ENCODE measurements at places on chromosomes 6 and 20.

GRCh38 chr6:157865249-157865648 is 42.2 kb downstream of the SNX9 start:
- no peak for DNase-seq
- H3K36me3 ChIP-seq: no peaks in the 10 kb centered on the region
- H3K27ac ChIP-seq: peak overlapping the region; percentile 45
- H3K27me3 ChIP-seq: no peaks in the 10 kb centered on the region

GRCh38 chr6:63819831-63820230 is 184.2 kb downstream of the PHF3 start:
- H3K4me3 ChIP-seq: no peak overlapping the region
- H3K27ac ChIP-seq: no peak overlapping the region
- H3K4me1 ChIP-seq: no peaks in the 10 kb centered on the region
- no peak for DNase-seq
- H3K36me3 ChIP-seq: no peaks in the 10 kb centered on the region

GRCh38 chr6:102895683-102896082 is 1502.2 kb downstream of the GRIK2 start:
- H3K36me3 ChIP-seq: no peaks in the 10 kb centered on the region
- H3K4me1 ChIP-seq: no peaks in the 10 kb centered on the region
- no peak for DNase-seq
- H3K27me3 ChIP-seq: no peaks in the 10 kb centered on the region

DNA sequence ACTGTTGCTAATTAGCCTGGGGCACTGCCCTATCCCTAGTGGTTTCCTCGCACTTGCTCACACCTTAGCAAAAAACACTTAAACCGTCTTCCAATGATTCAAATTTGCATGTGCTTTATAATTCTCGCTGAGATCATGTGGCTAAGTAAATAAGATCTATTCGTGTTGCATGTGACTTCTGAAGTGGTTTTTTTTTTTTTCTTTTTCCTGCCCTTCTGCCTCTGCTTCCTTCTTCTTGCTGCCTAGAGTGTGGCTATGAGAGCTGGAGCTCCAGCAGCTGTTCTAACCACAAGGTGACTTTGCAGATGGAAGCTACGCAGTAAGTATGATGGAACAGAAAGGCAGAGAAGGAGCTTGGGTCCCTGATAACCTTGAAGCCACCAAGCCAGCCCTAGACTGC is 36.5 kb downstream of the SULF2 start:
- peak overlapping the region; percentile 5 for H3K27ac ChIP-seq
- H3K27me3 ChIP-seq: no peaks in the 10 kb centered on the region
- H3K36me3 ChIP-seq: no peaks in the 10 kb centered on the region
- H3K4me1 ChIP-seq: no peaks in the 10 kb centered on the region

DNA sequence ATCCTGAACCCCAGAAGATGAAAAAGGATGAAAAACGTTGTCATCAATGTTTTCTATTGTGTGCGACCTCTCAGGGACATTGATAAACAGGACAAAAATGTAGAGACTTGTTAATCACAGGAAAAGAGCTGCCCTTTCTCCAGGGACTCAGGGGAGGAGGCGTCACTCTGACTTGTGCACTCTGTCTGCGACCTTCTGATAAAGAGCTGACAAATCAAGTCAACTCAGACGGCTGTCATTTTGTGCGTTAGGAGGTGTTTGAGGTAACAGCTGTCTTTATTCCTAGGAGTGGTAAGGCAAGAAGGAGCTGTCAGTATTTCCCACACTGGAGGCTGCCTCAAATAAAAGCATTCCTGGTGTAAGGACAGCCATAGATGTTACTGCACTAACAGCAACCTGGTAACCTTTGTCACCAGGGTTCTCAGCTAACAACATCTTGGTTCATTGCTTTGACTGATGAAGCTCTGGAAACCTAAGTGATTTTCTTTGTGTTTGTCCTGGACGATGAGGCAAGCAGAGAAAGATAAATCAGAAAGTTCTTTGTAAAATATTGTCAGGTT is 38.6 kb upstream of the NXT1 start:
- no peaks in the 10 kb centered on the region for H3K36me3 ChIP-seq
- no peaks in the 10 kb centered on the region for H3K27me3 ChIP-seq
- H3K4me1 ChIP-seq: no peaks in the 10 kb centered on the region

DNA sequence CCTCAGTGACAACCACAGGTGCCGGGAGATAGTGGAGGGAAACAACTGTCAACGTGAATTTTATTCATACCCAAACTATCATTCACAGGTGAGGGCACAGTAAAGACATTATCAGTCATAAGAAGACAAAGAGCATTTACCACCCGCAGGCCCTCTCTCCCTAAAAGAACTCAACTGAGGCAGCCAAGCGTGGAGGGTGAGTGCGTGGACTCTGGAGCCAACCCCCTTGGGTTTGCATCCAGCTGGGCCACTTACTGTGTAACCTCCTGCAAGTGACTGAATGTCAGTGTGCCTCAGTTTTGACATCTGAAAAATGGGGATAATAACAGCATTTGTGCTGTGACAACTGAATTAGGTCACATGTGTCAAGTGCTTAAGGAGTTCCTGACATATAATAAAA is 70.6 kb upstream of the KCNK16 start:
- H3K27ac ChIP-seq: no peak overlapping the region
- H3K4me3 ChIP-seq: no peak overlapping the region
- no peaks in the 10 kb centered on the region for H3K36me3 ChIP-seq
- DNase-seq: no peak
- H3K4me1 ChIP-seq: no peaks in the 10 kb centered on the region
- no peaks in the 10 kb centered on the region for H3K27me3 ChIP-seq

DNA sequence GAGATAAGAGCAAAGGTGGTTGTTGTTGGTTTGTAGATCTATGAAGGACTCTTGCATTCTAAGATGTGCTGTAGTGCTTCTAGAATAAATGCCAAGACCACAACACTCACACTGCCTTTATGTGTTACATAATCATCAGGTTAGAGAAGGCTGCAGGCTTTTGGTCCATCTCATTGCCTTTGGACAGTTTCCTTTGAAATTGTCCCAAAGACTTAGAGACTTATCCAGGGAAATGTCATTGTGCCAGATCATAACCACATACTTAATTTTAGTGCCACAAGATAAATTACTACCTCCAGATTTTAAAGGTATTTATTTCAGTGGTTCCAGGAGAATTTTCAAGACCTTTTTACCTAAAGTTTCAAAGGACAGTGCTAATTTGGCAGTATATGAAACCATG is 666.6 kb upstream of the CITED2 start:
- H3K36me3 ChIP-seq: no peaks in the 10 kb centered on the region
- H3K4me1 ChIP-seq: no peaks in the 10 kb centered on the region
- H3K27me3 ChIP-seq: no peaks in the 10 kb centered on the region
- DNase-seq: no peak
- no peak overlapping the region for H3K4me3 ChIP-seq

DNA sequence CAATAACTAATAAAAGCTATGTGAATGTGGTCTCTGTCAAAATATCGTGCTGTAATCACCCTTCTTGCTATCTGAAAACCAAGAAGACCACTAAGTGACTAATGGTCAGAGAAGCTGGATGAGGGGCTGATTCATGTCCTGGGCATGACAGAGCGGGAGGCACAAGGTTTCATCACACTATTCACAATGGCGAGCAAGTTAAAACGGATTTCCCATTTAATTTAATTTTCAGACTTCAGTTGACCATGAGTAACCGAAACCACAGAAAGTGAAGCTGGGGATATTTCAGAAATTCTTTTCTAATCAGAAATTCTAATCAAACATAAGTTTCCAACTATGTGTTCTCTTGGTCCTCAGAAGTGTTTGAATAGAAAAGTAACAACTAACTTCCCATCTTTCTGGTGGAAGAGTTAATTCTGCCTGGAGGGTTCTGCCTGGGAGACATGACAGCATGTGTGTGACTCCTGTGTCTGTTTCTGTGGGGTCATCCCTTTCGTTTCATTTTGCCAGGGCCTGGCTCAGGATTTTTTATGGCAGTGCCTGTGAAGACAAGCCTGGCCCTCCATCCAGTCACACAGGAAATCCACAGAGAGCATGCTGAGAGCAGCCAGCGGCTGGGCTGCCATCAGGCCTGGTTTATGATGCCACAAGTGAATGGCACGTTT is 98.9 kb downstream of the FAM120B start:
- DNase-seq: no peak
- no peaks in the 10 kb centered on the region for H3K4me1 ChIP-seq
- H3K4me3 ChIP-seq: no peak overlapping the region
- no peaks in the 10 kb centered on the region for H3K27me3 ChIP-seq
- no peak overlapping the region for H3K27ac ChIP-seq

- no peaks in the 10 kb centered on the region for H3K27me3 ChIP-seq
- DNase-seq: no peak
- no peaks in the 10 kb centered on the region for H3K36me3 ChIP-seq
- no peak overlapping the region for H3K4me3 ChIP-seq
These were observed 15.2 kb upstream of the KCNK15 start for GRCh38 chr20:44730441-44730840.

DNA sequence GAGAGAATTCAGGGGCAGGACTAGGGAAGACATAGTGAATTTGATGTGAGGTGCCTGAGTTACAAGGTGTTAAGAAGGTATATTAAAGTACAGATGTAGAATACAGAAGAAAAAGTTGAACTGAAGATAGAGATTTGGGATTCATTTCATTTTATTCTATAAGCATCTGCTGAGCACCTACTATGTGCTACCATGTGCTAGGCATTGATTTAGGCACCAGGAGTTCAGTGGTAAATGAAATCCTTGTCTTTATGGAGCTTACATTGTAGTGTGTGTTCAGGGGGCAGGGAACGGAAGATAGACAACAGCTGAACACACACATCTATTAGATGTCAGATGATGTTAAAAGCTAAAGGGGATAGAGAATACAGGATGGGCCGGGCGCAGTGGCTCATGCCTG is 2.8 kb downstream of the RSPH9 start:
- no peaks in the 10 kb centered on the region for H3K36me3 ChIP-seq
- no peak overlapping the region for H3K27ac ChIP-seq
- DNase-seq: no peak

DNA sequence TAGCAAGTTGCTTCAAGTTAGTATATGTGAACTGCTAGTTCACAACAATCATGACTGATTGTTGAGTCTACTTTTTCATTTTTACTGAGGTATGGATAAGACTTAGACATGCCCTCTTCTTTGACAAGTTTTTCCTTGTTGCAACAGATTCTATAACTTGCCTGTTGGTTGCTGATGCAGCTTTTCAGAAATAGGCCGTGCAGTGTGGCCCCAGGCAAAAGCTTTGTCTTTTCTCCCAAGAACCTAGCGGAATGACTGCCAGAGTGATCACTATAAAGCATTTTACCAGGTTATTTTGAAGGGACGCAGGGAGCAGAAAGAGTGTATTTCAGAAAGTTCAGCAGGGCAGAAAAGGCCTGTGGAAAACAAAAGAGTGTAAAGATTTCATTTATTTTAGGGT is 16.0 kb downstream of the HECA start:
- H3K4me3 ChIP-seq: no peak overlapping the region
- no peak for DNase-seq
- no peak overlapping the region for H3K27ac ChIP-seq
- no peaks in the 10 kb centered on the region for H3K27me3 ChIP-seq

DNA sequence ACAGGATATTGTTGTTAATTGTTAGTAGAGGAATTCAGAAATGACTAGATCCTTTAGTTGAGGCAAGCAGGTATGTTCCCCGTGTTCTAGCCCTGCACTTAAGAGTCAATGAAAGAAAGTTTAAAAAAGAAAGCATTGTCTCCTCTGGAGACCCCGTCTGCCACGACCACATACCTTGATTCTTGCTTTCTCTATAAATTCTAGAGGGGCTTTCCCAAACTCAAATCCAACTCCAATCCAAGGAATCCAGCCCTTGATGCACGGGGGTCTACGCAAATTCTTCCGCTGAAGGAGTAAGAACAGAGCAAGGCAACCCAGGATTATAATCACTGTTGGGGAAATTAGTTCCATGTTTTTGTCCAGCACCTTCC is 401 bp downstream of the CYP39A1 start:
- H3K27ac ChIP-seq: peak overlapping the region; percentile 93
- no peaks in the 10 kb centered on the region for H3K36me3 ChIP-seq
- no peaks in the 10 kb centered on the region for H3K4me1 ChIP-seq

GRCh38 chr20:52268184-52268749 is 76.7 kb upstream of the ZFP64 start:
- no peak overlapping the region for H3K27ac ChIP-seq
- no peak overlapping the region for H3K4me3 ChIP-seq
- no peaks in the 10 kb centered on the region for H3K27me3 ChIP-seq
- no peaks in the 10 kb centered on the region for H3K4me1 ChIP-seq
- no peak for DNase-seq

GRCh38 chr20:47784599-47785310 is 526 bp downstream of the SULF2 start:
- peak overlapping the region; percentile 80 for H3K4me3 ChIP-seq
- H3K36me3 ChIP-seq: no peaks in the 10 kb centered on the region

GRCh38 chr6:46876126-46876525 is 45.6 kb downstream of the ADGRF5 start:
- no peak overlapping the region for H3K4me3 ChIP-seq
- no peaks in the 10 kb centered on the region for H3K4me1 ChIP-seq
- no peaks in the 10 kb centered on the region for H3K36me3 ChIP-seq
- DNase-seq: peak; percentile 31
- H3K27ac ChIP-seq: no peak overlapping the region
- H3K27me3 ChIP-seq: no peaks in the 10 kb centered on the region

DNA sequence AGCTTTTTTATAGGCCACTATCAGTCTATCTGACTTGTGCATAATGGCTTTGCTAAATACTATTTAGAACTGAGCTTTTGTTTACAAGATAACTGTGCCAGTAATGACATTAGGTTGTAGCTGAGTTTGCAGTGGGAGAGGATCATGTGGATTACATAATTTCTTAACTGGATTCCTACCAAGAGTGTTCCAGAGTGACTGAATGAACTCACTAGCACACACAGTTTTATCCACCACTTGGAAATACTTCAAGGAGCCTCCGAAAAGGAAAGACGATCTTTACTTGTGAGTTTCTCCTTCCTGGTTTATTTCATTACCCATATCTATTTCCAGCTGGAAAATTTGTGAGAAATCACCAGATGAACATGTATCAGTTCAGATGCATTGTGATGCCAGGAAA is 10.9 kb upstream of the SYNE1 start:
- no peaks in the 10 kb centered on the region for H3K27me3 ChIP-seq
- peak overlapping the region; percentile 47 for H3K27ac ChIP-seq
- H3K4me3 ChIP-seq: no peak overlapping the region
- no peaks in the 10 kb centered on the region for H3K36me3 ChIP-seq
- no peaks in the 10 kb centered on the region for H3K4me1 ChIP-seq

- H3K4me3 ChIP-seq: no peak overlapping the region
- H3K27ac ChIP-seq: no peak overlapping the region
- no peaks in the 10 kb centered on the region for H3K4me1 ChIP-seq
- DNase-seq: no peak
- no peaks in the 10 kb centered on the region for H3K36me3 ChIP-seq
These were observed 44.1 kb downstream of the SLC23A2 start for GRCh38 chr20:4957187-4957586.

GRCh38 chr6:26367114-26367513 is 2.1 kb downstream of the BTN3A2 start:
- no peak for DNase-seq
- H3K4me3 ChIP-seq: no peak overlapping the region
- no peaks in the 10 kb centered on the region for H3K27me3 ChIP-seq
- peaks cover 4% of the 10 kb centered on the region for H3K4me1 ChIP-seq
- no peak overlapping the region for H3K27ac ChIP-seq

All from uterus (tissue), 4 donors.